ENCODE measurements at places on chromosomes 1 and 21.

DNA sequence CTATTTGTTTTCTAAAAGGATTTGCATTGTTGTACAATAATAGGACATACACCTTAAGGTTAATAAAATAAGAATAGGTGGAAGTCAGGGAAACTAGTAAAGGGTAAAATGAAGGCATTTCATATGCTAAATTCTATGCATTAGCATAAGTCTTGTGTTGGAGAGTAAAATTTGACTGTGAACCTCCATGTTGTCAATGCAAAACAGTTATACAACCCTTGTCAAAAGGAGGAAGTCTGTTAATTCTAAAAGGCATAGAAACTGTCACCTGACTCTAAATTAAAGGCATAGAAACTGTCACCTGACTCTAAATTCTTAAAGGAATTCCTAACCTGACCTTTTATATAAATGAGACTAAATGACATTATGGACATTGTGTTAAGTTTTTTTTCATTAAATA lies 291.8 kb downstream of the OLFM3 start:
- DNase-seq = no peak

- no peak for DNase-seq
Observed at GRCh38 chr1:30060738-30061137, 662.6 kb downstream of the MATN1 start.

GRCh38 chr1:190738317-190738716 lies 260.7 kb upstream of the BRINP3 start:
- DNase-seq = no peak

DNA sequence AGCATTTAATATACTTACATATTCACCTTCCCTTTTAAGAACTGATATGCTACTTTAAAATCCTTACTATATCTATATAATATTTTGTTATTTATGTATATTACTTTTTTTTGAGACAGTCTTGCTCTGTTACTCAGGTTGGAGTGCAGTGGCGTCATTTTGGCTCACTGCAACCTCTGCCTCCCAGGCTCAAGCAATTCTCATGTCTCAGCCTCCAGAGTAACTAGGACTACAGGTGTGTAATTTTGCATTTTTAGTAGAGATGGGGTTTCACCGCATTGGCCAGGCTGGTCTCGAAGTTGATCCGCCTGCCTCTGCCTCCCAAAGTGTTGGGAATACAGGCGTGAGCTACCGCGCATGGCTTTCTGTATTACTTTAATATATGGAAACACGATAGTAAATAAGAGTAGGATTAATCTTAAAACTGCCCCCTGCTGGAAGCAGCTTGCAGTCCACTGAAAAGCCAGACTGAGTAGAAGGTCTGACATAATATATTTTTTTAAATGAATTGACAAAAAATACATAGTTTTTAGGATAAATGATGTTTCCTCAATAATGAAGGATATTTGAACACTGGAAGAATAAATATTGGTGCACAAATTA lies 24.4 kb downstream of the RCAN3 start:
- DNase-seq = no peak

- DNase-seq = no peak
Observed at GRCh38 chr1:60989749-60990713, 92.3 kb upstream of the NFIA start.

DNA sequence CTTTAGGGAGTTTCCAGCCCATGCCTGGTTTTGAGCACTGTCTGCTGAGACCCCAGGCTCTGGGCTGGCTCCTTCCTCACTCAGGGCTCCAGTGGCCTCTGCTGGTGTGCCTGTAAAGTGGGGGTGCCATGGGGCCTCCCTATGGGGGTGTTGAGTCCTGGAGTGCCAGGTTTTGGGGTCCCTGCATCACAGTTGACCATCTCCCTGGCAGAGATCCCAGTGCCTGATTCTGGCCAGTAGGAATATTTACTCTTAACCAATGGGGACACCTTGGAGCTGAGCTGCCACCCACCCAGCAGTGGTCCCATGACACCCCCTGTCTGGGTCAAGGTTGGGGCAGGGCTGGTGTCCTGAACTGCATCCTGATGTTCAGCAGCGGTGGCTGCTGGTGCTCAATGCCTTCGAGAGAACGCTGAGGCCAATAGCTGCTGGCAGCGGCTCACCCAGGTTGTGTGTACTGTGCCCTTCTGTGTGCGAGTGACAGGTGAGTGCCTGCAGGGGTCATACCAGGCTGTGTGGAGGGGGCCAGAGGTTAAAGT lies 9.6 kb upstream of the ZNF669 start:
- no peak for DNase-seq

GRCh38 chr1:64834734-64835133 lies 89.9 kb downstream of the RAVER2 start:
- no peak for DNase-seq

DNA sequence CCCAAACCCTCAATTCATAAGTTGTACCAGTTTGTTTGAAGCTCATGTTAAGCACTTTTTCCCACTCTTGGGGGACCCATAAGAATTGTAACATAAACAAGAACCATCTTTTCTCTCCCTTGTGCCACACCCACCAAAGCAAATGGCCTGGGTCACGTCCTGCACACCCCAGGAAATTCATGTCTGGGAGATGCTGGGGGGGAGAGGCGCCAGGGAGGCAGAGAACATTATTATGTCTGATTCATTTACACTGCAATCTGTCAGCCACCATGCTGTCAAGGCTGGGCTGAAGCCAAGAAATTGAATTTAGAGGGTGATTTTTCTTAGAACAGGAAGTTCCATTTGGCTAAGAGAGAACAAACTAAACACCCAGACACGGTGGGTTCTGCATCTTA lies 37.2 kb upstream of the IPO9 start:
- DNase-seq = no peak

- DNase-seq = peak; percentile 39
Observed at GRCh38 chr1:205317311-205317917, 4.1 kb downstream of the NUAK2 start.

DNA sequence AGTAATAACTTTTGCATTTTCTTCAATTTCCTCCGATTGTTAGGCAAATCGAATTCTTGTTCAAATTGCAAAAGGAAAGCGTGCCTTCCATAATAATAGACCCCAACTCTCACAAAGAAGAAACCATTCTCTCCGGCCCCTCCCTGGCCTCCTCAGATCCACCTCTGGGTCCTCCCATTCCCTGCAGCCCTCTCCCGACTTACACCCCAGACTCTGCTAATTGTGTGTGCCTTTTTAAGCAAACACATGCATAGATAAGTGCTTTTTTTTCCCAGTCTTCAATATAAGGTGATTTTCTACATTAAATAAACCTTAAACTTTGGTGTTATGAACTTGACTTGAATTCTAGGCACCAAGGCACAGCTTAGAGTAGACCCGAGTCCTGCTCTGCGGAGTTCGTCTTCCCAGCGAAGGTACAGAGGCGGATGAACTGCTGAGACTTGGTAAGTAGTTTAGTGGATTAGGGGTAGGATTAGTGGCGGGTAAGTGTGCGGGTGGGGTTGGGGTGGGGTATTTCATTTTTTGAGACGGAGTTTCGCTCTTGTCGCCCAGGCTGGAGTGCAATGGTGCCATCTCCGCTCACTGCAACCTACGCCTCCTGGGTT lies 1.5 kb downstream of the L1TD1 start:
- DNase-seq = no peak

- no peak for DNase-seq
Observed at GRCh38 chr1:241895013-241895412, 47.0 kb downstream of the EXO1 start.

DNA sequence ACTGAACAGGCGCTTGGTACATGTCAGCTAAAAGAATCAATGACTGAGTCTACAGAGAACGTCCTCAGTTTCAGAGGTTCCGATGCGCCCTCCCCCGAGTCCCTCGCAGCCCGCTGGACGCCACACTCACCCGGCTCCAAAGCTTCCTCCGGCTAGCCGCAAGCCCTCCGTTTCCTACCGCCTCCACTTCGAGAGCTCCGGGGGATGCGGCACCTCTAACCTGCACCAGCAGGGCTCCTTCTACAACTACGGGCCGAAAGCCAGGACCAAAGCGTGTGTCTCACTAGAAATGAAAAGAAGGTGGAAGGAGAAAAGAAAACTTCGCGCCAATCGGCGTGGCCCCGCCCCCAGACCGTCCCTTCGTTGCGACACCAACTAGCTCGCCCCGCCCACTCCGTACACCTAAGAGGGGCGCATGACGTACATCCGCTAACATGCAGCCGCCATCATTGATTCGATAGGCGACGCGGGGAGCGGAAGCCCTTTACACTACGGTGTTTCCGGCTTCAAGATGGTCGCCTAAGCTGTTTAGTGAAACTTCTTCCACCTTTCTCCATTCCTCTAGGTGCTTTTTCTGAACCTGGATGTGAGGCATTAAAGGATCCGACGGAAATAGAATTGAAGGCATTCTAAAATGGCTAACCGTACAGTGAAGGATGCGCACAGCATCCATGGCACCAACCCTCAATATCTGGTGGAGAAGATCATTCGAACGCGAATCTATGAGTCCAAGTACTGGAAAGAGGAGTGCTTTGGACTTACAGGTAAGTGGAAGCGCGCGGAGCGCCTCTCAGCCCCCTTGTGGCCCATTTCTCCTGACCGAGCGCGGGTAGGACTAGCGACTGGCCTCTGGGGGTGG lies at the start of the genes ORC1 and PRPF38A:
Gene ORC1 (minus strand): TSS at position 308 of the 859 bp plus-strand sequence. CDS start 2,200 bp downstream, outside the sequence.
Gene PRPF38A (plus strand): TSS at position 487 of the 859 bp plus-strand sequence. CDS start 148 bp downstream, at position 635.
- DNase-seq = peak; percentile 76

Data from anterior cingulate cortex (tissue), 58 donors.